Astrocyte (in vitro differentiated cells and primary cell): ENCODE measurements at places on chromosomes 3 and 15.
A peak's percentile ranks its signal among the peaks of the same experiment; 100 is the strongest.

DNA sequence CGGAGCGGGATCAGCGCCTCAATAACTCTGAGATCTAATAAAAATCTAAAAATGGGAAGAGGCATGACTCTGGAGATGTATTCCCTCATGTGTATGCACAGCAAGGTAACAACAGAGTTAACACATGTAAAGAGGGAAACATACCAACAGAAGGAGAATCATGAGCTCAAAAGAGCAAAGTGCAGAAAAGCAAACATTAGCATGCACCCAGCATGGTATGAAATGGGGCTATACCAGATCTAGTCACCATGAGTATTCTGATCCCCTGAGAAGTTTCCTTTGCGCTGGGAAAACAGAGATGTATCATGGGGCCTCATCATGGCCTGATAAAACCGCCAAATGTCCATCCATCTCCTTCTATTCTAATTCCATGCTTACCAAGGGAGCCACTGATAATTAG, 129.1 kb downstream of the GLDN start:
- no peak for DNase-seq

- no peak for DNase-seq
These were observed 23.2 kb downstream of the CFAP92 start for GRCh38 chr3:128970740-128971047.

DNA sequence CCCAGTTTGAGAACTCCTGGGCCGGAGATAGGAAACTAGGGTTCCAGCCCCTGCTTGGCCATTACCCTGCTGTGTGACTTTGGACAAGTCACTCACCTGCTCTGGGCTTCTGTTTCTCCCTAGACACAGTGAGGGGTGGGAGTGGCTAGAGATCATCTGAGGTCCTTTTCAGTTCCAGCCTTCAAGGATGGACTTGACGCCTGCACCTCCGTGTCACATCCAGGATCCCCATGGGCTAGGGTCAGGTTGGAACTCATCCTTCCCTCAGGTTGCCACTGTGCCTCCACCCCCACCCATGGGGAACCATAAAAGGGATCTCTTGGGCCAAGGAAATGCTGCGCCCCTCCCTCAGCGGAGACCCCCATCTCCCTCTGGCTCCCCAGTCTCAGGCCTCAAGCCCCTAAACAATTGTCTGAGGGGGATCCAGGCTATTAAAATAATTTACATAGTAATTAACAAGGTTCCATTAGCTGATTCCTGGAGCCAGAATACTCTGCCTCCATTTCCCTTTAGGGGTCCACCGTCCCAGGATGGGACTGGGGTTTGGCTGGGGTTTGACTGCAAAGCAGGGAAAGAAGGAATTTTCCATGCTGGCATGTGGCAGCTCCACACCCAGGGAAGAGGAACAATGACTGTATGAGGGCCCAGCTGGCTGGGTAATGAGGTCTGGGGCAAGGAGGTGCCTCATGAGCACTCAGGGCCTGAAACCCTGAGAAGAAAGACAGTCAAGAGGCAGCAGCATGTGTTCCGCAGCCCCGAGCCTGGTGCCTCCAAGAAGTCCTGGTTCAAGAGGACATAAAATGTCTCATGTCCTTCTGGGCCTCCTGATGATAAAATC, 177.7 kb downstream of the SMAD6 start:
- DNase-seq = no peak

DNA sequence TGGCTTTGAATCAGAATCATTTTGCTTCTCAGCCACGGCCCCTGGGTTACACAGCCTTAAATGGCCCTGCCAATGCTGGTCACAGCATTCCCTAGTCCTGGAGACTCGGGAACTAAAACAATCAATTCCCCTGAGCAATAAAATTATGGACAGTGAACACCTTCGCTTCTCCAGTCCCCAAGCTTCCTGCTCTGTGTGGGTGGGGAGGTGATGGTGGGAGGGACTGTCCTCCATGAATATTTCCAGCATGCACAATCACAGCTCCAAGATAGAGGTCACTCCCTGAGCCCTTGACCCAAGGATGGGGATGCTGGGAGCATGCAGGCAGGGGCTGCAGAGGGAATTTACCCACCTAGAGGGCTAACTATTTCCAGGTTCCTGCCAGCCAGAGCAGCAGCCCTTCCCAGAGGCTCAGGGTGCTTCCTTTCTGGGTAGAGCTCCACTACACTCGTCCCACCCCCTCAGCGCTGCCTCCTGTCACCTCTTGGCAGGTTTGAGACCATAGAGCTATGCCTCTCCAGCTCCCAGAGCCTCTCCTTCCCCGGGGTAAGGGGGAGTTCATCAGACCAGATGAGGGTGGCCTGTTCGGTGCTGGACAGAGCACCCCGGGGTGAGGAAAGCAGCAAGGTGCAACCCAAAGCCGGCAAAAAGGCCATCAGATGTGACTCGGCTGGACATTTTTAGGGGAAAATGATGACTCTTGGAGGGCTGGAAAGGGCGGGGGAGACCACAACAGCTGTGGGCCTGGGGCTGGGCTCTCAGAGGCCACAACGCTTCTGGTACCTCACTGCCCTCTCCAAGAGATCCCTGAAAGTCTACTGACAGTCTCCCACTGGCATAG, 14.5 kb upstream of the CCDC33 start:
- no peak for DNase-seq

DNA sequence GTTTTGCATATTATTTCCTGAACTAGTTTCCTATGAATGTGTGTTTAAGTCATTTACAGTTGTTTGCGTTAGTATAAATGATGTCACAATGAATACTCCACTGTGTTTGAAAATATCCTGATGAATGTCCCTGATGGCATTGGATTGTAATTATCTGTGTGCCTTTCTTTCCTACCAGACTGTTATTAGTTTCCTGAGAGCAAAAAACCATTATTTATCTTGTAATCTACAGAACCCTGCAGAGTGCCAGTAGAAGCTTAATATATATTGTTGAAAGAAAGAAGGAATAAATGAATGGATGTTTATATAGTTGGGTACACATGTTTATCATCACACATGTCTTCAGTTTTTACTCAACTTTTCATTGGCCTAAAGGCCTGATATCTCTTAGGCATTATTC, 312.6 kb downstream of the AGBL1 start:
- DNase-seq = no peak

DNA sequence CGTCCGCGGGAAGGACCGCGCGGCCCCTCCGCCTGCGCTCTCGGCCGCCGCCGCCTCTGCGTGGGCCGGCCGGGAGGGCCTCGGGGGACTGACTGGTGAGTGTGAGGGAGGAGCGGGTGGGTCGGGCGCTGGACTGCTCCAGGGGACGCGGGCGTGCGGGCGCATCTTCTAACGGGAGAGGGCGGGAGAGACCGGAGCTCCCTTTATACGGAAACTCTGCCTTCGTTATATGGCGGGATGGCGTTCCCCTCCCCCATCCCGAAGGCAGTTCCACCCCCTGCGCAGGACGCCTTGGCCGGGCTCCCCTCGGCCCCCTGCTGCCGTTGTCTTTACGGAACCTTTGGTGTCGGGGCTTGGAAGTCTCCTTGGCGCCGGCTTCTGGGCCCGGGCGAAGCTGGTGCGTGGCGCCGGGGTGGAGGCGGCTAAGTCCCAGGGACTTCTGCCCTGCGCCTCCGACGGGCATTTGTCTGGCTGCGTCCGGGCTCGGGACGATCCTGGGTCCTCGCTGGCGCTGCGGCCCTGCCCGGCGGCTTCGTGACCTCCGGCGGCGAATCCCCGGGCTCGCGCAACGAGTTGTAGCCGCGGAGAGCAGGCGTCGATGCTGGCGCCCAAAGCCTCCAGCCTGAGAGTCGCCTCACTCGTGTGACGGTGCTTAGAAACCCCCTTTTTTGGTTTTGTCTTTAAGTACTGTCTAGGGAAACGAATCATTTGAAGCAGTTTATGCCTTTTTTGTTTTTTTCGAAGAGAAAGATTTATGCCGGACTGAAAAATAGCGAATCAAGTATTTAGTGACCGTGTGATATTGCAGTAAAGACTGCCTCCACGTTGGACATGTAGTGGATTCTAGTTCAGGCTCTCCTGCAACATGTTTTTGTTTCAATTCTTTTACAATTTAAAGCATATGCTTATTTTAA, 623 bp downstream of the ZNF639 start:
- DNase-seq = peak; percentile 53

- DNase-seq = no peak
These were observed 347.7 kb downstream of the PLCL2 start for GRCh38 chr3:17232442-17232841.

GRCh38 chr15:43439268-43439667, 53.7 kb downstream of the TP53BP1 start:
- DNase-seq = no peak

- no peak for DNase-seq
These were observed 84.7 kb upstream of the LMCD1 start for GRCh38 chr3:8416965-8417364.

GRCh38 chr15:38362355-38362754, 91.6 kb upstream of the FAM98B start:
- no peak for DNase-seq

DNA sequence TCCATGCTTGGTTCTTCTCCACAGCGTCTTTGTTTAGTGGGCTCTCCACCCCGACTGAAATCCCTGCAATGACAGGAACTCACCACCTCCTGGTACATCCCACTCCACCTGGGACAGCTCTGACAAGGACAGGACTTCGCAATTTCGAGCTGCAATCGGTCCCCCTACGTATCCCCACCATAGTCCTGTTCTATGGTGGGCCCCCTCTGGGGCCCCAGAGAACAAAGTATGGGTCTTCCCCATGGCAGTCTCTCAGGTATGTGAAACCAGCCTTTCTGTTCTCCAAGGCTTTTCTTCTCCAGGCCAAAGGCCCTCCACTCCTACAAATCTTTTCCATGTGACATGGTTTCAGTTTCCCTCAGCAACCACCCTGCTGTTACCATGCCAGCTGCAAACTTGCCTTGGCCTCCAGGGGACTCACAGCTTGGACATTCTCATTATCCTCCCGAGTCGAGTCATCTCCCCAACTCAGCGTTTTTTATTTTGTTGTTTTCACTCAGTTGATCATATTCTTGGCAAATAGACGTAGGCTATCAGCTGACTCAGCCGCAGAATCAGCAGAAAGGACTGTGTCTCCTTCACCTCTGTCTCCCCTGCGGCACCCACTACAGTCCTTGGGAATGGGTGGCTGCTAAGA, 233.3 kb downstream of the OPA1 start:
- peak; percentile 91 for DNase-seq

DNA sequence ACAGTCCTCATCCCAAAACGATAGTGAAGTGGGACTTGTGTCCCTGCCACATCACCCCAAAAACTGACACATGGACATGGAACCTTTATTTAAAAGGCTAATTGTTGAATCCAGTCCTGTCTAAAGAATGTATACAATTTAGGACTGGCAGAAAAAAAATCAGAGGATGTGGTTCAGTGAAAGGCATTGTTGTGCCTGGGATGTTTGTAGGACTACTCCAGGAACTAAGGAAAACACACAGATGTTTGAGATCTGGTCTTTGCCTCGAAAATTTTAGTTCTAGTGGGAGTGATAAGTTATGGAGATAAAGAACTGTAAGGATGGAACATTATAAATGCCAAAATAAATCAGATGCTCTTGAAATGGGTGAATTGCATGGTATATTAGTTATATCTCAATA, 27.2 kb downstream of the VGLL4 start:
- no peak for DNase-seq

- no peak for DNase-seq
These were observed 88.7 kb downstream of the CACNA2D3 start for GRCh38 chr3:54211097-54211496.

GRCh38 chr3:108042300-108042699, 48.5 kb downstream of the CD47 start:
- no peak for DNase-seq

DNA sequence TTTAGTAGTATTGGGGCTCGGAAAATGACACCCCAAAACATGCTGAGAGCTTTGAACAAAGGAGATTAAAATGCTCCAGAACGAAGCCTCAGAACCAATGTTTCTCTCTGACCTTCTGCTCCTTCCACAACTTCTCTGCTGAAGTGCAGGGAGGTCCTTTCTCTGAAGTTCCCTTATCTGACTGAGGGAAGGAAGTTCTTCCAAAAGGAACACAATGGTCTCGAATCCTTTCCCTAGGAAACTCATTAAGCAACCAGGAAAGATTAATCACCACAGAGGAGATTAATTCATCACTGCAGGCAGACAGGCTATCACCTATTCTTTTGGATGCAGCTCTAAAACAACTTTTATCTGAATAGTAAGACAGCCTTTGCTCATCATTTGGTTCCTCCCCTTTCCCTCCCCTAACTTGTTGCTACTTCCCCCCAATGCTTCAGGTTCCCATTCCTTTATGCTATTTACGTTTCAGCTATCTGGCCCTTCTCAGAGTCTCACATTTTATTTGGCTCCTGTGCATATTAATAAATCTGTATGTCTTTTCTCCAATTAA, 18.2 kb upstream of the WDR49 start:
- DNase-seq = no peak

DNA sequence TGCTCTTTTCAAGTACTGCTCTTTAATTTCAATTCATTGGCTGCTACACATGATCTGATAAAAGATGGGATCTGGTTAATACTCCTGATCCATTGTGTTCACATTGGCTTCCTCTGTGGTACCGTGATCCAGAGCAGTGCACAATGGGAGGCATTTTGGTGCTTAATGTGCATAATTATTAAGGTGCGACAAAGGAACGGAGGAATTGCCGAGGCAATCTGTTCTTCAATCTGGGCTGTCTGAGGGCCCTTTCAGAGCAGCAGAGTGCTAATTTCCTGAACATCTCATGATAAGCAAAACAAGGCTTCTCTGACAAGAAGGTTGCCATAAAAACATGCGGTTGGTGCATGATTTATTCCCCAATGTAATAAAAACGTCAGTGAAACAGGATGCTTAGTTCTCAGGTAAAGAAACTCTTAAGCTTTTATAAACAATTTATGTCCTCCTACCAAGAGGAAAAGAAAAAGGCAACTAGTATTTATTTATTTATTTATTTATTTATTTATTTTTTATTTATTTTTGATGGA, 64.0 kb upstream of the EPHA3 start:
- DNase-seq = no peak

- no peak for DNase-seq
These were observed 521.9 kb upstream of the PROK2 start for GRCh38 chr3:72306800-72307341.

DNA sequence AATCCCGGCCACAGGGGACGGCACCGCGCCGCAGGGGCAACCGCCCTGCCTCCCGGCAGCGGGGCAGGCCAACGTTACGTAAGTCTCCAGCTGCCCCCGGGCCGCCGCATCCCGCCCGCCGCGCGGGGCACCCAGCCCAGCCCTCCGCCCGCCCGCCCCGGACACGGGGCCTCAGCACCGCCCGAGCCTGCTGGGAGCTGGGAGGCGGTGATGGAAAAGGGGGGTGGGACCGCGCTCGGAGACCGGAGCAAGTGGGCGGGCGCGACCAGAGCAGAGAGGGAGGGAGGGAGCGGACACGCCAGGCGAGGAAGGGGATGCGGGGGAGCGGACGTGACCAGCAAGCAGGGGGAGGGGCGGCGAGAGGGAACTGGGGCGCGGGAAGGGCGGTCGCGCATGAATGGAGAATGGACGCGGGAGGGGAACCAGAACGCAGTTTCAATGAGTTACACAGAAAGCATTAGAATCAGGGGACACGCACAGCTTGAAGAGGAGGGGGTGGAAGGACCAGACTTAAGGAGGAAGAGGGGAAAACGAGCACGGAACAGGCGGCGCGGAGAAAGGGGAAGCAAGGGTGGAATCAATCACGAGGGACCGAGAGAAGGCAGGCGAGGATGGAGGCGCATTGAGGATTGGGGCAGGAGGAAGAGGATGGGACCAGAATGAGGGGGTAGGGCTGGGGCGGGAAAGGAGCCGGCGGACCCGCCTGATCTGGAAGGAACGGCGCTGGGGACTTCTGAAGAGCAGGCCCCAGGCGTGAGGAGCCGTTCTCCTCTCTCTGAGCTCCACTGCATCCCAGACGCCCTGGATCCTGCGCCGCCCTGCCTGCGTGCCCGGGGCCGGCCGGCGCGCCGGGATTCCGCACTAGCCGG, 559 bp downstream of the PKM start:
- DNase-seq = peak; percentile 83

- DNase-seq = no peak
These were observed 553.5 kb upstream of the CCDC54 start for GRCh38 chr3:106823701-106824100.
